ENCODE measurements at places on chromosomes 5 and 9.

- DNase-seq = no peak
Observed at GRCh38 chr9:129423216-129423615, 197.7 kb downstream of the C9orf50 start.

DNA sequence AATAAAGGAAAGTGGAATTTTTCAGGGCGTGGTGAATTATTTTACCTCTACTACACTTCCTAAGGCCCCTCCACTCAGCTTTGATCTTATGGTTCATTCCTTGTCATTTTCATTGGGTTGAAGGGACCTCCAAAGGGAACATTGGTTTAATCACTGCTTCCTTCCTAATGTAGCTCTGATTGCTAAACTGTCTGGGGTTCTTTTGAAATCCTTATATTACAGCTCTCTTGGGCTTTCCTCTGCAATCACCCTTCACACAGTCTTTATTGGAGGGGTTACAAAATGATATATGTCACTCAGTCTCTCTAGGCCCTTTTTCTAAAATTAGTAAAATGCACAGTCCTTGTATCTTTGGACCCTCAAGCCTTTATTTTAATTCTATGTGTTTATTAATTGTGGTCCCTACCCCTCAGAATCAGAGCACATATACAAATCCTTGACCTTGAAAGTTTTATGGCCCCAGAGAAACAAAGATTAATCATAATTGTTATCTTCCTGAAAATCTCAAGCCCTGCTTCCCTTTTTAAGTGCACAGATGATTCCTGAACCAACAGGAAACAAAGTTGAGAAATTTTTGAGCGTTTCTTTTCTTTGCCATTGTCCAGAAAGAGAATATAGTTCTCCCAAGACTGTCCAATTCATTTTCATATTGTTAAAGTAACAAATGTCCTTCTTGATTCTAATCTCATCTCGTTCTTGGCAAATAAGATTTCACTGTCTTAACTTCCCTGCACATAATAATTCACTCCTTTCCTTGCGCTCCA lies 330.0 kb downstream of the ARRDC3 start:
- no peak for DNase-seq

DNA sequence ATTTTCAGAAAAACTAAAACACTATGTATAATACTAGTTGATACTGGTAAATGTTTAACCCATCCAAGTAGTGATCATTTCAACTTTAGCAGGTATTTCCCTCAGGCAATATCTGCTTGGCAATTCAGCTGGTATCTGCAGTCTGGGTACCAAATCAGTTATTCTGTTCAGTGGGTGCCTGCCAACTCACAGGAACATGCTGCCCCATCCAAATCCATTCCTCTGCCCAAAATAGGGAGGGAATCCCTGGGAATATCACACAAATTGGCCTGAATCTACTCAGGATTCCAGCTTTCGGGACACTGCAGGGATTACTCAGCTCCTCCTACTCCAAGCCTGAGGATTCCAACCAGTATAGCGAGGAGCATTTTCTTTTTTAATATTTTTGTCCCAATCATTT lies 61.7 kb upstream of the PDE4D start:
- no peak for DNase-seq

DNA sequence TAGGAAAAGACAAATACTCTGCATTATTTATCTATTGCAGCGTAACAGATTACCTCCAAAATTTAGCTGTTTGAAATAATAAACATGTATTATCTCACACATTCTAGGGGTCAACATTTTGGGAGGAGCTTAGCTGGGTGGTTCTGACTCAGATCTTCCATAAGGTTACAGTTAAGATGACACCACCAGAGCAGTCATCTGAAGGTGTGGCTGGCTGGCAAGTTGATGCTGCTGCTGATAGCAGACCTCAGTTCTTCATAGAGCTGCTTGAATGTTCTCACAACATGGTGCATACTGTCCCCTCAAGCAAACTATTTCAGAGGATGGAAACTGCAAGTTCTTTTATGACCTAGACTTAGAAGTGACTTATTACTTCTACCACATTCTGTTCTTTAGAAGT lies 146.3 kb upstream of the FSTL4 start:
- DNase-seq = no peak

DNA sequence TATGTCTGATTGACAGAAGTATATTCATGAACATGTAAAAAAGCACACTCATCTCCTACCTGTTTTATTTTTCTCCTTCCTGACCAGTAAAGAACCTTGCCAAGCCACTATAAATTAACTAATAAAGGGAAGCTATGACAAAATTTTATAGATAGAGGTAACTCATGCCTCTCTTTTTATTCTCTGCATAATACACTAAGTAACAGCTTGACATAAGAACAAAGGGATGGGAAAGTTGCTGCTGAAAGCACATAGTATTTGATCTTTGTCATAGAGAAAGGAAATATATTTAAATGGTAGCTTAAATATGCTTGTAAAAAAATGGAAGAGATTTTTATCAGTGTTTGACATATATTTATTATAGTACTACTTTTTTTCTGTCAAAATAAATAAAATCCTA lies 1065.7 kb upstream of the CDH9 start:
- DNase-seq = no peak

DNA sequence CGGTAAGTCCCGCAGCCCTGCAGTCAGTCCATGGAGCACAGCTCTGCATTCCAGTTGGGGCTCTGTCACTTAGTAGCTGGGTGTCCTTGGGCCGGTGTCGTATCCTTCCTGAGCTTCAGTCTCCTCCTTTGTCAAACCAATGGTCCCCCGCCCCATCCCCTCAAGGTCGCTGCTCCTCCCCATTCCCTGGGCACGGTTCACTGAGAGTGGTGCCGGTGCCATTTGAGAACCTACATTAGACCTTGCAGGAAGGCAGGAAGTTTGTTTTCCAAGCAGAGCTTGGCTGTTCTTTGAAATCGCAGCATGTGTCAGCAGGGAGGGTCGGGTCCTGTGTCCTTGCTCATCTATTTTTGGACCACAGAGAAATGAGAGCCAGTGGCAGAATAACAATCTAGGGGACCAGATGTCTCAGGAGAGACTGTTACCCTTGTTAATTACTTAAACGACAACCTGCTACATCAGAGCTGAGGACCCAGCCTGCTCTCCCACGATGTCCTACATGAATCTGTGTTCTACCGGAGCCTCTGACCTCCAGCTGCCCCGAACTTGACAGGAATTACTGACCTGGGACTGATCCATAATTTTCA lies 21.7 kb upstream of the BARHL1 start:
- no peak for DNase-seq

- no peak for DNase-seq
Observed at GRCh38 chr5:61286446-61287132, 45.5 kb upstream of the ZSWIM6 start.

GRCh38 chr5:60943624-60944023 lies 1.2 kb downstream of the ERCC8 start:
- DNase-seq = no peak

DNA sequence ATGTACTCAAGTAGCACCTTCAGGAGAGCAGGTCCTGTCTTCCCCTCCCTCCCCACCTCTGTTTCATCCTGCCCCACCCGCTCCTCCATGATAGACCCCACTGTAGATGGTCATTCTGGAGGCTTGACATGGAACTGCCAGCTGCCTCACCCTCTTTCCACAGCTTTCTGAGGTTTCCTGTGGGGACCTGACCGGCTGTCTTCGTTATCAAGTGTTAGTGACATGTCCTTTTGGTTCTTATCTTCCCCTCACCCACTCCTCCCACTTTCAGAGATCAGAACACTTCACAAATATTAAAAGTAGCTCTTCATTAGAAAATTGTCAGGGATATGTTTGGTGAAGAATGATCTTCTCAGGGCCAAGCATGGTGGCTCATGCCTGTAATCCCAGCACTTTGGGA lies 52.7 kb downstream of the MEGF10 start:
- DNase-seq = no peak

DNA sequence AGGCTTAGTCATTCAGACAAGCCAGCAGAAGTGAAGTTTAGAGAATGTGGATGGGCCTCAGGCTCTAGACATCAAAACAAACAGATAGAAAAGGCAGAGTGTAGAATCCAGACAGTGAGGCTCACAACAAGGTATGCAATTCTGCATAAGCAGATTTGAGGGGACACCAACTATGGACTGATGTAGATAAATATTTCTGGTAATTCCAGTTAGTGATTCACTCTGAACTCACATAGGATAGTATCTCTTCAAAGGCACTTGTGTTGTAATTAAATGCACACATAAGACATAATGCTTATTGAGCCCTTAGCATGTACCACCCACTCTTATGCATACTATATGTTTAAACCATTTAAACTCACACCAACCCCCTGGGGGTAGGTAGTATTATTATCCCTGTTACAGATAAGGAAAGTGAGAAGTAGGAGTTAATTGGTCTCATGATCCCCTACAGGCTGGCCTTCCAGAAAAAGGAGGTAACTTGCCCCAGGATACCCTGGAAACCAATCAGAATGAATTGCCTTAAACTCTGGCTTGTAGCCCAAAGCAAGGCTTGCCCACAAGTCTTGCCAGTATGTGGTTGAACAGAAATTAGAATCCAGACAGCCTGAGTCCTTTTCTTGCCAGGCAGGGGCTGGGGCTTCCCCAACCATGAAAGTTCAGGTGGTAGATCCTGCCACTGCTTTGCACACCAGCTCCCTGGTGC lies 39.5 kb upstream of the HSPB3 start:
- no peak for DNase-seq

DNA sequence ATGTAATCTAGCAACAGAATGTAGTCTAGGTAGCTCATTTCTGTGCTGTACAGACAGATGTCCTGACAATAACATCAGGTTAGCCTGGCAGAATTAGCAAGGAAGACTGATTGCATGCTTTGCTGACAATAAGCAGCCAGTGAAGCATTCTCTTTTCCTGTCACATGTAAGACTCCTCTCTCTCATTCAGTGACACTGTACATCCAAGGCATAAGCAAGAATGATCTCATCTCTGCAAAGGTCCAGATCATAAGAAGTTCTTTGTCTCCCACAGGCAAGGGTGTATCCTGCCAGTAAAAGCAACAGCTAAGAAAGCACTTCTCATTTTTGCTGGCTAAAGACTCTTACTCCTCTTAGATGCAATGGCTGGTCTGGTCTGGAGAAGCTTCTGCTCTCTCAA lies 861.8 kb downstream of the TAF11L14 start:
- no peak for DNase-seq

DNA sequence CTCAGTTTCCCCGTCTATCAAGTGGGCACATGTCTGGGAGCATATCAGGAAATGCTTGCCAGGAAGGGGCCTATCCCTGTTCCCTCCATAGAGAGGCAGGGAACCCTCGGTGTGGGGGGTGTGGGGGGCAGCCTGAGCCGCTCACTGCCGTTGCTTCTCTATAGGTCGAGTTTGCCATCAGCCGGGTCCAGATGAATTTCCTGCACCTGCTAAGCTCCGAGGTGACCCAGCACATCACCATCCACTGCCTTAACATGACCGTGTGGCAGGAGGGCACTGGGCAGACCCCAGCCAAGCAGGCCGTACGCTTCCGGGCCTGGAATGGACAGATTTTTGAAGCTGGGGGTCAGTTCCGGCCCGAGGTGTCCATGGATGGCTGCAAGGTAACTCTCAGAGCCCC lies 13.8 kb upstream of the ORM1 start:
- DNase-seq = no peak

DNA sequence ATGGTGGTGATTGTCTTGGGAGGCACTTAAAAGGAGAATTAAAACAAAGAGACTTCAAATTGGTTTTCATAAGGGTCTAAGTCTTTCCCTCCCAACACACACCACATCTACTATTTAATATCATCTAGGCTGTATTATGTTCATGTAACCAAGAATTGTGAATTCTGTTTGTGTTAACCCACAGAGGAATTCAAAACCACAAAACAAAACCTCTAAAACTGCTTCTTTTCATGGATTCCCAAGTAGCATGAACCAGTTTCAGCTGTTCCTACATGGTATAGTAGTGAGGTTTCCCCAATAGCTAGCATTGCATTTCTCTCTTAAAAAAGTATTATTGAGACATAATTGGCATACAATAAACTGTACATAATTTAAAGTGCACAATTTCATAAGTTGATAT lies 283.8 kb downstream of the CD180 start:
- no peak for DNase-seq

GRCh38 chr9:135302329-135303279 lies 177.0 kb upstream of the PPP1R26 start:
- DNase-seq = no peak

All from KG1 (cell line).